ENCODE measurements at places on chromosomes 13 and 19.

DNA sequence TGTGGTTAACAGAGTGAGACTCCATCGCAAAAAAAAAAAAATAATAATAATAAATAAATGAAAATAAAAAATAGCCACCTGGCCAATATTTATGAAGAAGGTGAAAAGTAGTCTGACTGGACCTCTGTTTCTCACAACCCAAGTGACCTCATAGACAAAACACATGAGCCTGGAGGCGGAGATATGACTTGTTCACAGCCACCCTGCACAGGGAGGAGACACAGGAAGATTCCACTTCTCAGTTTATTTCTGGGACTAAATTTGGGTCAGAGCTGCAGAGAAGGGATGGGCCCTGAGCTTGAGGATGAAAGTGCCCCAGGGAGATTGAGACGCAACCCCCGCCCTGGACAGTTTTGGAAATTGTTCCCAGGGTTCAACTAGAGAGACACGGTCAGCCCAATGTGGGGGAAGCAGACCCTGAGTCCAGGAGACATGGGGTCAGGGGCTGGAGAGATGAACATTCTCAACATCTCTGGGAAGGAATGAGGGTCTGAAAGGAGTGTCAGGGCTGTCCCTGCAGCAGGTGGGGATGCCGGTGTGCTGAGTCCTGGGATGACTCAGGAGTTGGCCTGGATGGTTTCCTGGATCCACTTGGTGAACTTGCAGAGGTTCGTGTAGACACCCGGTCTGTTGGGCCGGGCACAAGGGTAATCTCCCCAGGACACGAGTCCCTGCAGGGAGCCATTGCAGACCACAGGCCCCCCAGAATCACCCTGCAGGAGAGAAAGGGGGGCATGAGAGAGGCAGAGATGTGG, 9.6 kb downstream of the KLK5 start:
- DNase-seq, result no peak

DNA sequence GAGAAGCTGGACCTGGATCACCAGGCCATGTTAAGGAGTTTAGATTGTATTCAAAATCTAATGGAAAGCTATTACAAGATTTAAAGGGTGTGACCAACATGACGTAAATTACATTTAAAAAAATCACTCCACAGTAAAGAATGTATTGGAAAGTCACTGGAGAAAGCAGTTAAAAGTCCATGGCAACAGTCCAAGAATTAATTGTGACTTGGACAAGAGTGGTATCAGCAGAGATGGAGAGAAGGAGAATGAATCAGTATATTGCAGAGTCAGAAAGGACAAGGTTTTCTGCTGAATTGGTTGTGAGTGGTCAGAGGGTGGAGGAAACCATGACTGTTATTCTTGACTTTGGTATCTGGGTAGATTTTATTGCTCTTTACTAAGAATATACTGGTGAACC, 535.1 kb upstream of the SLITRK1 start:
- no peak for DNase-seq

- no peak for DNase-seq
These were observed 3.1 kb downstream of the KLK14 start for GRCh38 chr19:51079481-51080110.

GRCh38 chr13:76829572-76830327, 56.5 kb downstream of the KCTD12 start:
- DNase-seq, result no peak

DNA sequence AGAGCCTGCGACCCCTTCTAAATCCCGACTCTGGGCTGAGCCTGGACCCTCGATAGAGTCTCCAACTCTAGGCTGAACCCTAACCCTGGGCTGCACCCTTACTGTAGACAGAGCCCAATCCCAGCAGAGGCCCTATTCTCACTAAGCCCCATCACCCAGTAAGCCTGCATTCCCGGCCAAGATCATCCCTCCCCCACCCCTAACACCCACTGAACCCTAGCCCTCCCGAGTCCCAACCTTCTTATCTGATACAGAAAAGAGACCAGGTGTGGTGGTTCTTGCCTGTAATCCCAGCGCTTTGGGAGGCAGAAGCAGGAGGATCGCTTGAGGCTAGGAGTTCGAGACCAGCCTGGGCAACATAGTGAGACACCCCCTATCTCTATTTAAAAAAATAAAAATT, 2.6 kb upstream of the TNFAIP8L1 start:
- DNase-seq, result no peak

DNA sequence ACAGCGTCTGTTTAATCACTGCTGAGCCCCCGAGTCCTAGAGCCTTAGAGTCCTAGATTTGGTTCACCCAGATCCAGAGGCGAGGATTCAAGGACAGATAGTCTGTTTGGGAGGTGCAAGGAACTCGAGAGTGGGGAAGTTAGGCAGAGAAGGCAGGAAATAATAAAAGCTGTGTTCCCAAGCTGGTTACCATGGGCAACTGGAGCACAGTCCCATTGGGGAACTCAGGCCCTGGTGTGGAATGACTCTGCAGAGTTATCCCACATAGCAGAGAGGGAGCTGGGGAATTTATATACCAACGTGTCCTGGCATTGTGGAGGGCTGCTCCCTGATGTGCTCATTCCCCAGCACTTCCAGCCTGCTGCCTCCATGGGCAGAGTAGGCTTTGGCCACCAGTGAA, 9.7 kb downstream of the IGSF23 start:
- no peak for DNase-seq

Measured in trophoblast cell (in vitro differentiated cells and primary cell).